ENCODE measurements at places on chromosomes 5 and 9.

GRCh38 chr5:39361306-39361705 lies 3.0 kb downstream of the C9 start:
- no peak for DNase-seq

DNA sequence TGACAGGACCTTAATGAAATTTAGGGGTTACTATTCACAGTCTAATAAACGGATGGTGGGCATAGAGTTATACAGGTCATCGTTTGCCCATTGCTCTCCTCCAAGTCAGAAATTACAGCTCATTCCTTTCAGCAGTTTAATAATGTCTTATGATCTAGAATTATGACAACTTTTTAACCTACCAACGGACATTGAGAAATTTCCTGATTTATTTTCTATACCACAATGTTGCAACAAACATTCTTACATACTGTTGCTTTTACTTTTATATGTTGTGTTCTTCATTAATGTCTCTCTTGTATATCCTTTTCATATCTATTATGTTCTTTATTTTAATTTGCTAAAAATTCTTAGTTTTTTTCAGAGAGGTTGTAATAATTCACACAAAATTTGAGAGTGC lies 152.8 kb upstream of the PRLR start:
- no peak for DNase-seq

- no peak for DNase-seq
Observed at GRCh38 chr9:105725370-105725769, 31.0 kb downstream of the TMEM38B start.

- no peak for DNase-seq
Observed at GRCh38 chr5:142852416-142853198, 82.4 kb downstream of the ARHGAP26 start.

DNA sequence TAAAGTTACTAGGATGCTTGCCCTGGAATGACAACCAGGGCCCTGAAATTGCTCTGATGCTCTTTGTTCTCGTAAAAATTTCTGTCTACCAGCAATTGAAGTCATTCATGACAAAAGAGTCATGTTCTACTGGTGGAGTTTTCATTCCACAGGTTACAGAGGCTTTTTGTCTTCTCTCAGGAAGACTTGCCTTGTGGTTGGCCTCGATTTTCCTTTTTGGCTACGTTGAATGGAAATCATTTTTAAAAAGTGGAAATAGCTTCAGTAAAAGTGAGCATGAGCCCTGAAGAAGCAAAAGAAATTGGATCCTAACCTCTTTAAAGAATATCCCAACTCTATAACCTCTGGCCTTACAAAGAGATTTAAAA lies 255.2 kb downstream of the AOPEP start:
- DNase-seq = no peak

- no peak for DNase-seq
Observed at GRCh38 chr9:131228988-131229387, 47.3 kb downstream of the FAM78A start.

DNA sequence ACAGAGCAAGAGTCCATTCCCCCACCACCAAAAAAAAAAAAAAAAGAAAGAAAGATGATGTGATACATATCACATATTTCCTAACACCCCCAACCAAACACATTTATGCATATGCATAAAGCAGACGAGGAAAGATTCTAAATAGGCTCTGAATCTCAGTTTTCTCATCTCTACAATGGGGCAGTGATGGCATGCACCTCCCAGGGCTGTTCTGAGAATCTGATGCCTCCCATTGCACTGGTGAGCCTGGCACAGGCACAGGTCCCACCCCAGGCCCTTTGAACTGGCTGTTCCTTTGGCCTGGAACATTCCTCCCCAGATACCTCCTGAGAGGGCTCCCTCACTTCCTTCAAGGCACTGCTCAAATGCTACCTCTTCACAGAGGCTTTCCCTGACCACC lies 116.5 kb downstream of the C9orf50 start:
- no peak for DNase-seq

GRCh38 chr5:126814721-126815404 lies 37.9 kb downstream of the LMNB1 start:
- no peak for DNase-seq

DNA sequence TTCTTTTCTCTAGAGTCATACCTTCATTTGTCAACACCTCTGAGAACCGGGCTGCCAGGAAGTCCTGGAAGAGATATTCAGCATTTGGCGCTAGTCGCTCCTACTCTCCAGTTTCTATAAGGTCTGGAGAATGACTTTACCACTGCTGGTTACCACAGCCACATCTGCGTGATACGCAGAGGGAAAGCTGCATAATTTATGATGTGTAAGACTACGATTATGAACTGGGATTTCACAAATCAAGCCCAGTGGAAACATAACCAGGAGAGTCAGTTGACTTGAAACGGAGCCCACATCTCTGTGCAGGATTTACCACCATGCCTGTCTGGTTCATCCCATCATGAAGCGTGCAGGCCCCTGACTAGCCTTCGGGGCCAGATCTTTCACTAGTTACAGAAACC lies 72.6 kb downstream of the FGF1 start:
- DNase-seq = no peak

DNA sequence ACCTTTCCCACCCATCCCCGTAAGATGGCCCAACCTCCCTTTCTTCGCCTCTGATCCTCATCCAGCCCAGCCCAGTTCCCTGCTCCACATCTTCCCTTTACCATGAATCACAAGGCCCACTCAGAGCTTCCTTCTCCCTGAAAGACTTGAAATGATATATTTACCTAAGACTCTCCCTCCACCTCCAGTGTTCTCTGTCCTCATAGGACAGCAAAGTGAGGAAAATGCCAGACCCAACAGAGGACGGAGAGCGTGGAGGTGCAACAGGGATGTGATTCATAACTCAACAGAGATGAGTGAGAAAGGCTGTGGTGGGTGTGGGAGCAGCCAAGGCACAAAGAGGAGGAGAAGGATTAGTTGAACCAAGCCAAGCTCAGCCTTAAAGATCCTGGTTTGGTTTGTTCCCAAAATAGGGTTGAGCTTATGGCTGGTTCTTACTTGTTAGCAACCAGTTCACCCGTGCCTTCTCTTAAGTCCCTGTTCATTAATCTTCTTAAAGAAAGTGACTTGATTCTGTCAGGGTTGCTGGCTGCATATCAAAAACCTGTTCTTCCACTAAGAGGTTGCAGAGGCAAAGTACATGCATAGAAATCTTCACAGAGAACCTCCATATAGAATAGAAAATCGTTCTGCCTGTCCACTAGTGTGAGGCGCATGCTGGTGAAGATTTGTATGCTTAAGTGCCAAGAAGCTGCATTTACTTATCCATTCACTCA lies 183.2 kb downstream of the ACTL7B start:
- no peak for DNase-seq

GRCh38 chr5:84119252-84119651 lies 265.4 kb downstream of the EDIL3 start:
- DNase-seq = no peak

GRCh38 chr9:32738501-32739172 lies 44.7 kb upstream of the TMEM215 start:
- DNase-seq = no peak

DNA sequence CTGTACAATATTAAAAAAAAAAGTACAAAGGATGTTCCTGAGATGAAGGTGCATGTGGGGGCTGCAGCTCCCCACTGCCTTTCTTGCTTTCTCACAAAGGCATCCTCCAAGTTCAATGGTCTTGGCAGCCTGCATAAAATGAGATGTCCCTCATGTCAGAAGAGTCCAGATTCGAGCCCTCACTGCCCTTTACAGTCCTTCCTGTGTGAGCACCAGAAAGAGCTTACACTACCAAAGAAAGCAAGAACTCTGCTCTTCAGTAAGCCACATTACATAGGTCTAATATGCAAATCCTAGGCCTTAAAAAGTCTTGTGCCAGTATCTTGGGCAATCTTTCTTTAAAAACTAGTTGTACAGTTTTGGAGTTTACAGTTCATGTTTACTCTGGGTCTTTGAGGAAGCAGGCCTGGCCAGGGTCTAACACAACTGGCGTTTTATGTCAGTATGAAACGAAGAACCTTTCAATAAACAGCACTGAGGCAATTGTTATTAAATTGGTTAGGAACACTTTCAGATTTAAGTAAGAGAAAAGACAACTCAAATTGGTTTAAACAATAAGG lies 36.0 kb downstream of the CSF2 start:
- DNase-seq = no peak

All from mesothelial cell of epicardium (in vitro differentiated cells).